ENCODE measurements at places on chromosomes 11 and 22.
A peak's percentile ranks its signal among the peaks of the same experiment; 100 is the strongest.

DNA sequence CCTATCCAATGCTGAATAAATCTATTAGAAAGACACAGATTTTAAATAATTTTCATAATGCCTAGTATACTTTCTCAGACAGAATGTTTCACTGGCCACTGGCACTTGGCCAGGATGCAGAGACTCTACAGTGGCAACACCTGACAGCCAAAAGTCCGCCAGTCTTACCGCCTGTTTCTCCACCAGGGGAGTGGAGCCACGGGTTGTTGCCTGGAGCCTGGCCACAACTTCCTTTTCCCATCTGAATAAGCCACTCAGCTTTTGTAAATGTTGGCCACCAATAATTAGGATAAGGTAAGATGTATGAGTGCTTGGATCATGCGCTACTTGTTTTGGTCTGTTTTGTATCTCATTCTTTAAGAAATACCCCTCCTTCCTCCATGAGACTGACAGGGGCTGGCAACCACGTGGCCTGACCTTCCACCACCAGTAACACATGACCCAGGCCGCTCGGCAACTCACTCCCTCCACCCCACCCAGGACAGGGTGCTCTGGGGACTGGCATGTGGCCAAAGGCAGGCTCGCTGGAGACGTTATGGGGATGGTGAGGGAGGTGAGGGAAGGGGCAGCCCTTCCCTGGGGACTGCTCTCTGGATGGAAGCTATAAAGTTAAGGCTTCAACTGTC, 93.0 kb upstream of the BID start:
- DNase-seq, result no peak

DNA sequence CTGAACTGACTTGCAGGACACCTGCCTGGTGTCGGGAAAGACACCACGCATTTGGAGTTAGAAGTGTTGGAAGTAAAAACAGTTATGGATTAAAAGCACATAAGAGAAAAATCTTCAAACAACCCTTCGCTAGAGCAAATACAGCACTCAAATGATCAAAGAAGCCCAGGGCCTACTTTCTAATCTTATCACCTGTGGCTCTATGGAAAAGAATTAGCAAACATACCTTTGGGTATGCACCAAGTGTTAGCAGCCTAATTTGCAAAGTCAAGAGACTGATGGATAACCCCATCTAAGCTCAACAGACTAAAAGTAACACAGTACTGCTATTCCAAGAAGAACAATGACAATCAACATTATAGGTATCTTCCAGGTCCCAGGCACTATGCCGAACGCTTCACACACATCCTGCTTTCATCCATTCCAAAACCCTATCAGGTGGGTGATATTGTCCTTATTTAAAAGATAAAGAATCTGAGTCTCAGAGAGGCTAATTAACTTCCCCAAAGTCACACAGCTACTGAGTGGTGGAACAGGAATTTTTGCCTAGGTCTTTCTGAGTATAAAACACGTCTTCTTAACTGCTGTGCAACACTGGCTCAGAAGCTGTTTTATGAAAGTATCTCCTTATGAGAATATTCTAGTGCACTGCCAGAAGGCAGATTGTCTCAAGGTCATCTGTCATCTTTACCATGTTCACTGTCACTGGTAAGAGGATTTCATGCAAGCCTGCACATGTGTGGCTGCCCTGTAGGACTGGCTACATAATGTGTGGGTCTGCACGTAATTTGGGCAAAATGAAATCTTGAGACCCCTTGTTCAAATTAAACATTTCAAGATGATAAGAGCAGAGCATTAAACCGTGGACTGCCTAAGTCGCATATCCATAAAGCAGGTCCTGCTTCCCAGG, 16.4 kb downstream of the SLC1A2 start:
- no peak for DNase-seq

GRCh38 chr11:64518928-64519327, 72.1 kb upstream of the SLC22A12 start:
- DNase-seq, result no peak

GRCh38 chr22:46774253-46774979, 12.0 kb downstream of the TBC1D22A start:
- DNase-seq, result no peak

DNA sequence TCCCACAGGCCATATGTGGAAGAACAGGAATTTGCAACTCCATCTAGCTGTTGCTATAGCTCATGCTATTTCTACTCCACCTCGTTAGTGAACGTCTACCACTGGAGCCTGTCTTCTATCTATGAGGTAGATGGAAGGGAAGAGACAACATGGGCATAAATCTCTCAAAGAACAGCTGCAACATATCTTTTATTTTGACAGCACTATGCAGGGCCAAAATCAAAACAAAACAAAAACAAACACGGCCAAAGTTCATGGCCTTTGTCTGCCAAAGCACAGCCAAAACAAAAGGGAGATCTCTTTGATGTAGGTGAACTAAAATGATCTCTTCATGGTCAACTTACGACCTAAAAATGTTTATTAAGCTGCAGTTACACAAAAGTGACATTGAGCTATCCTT, 215.2 kb upstream of the MPPED2 start:
- DNase-seq, result no peak

DNA sequence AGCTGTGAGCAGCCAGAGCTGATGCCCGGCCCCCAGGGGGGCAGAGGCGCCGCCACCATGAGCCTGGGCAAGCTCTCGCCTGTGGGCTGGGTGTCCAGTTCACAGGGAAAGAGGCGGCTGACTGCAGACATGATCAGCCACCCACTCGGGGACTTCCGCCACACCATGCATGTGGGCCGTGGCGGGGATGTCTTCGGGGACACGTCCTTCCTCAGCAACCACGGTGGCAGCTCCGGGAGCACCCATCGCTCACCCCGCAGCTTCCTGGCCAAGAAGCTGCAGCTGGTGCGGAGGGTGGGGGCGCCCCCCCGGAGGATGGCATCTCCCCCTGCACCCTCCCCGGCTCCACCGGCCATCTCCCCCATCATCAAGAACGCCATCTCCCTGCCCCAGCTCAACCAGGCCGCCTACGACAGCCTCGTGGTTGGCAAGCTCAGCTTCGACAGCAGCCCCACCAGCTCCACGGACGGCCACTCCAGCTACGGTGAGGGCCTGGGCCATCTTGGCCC, 6.1 kb downstream of the CDC42EP1 start:
- DNase-seq, result no peak

GRCh38 chr22:24011735-24012068, 598 bp downstream of the CABIN1 start:
- DNase-seq, result no peak

- peak; percentile 90 for DNase-seq
Observed at GRCh38 chr11:27319072-27319471, 43.9 kb downstream of the CCDC34 start.

GRCh38 chr22:37020192-37020479, 594 bp downstream of the MPST start:
- DNase-seq, result peak; percentile 35

DNA sequence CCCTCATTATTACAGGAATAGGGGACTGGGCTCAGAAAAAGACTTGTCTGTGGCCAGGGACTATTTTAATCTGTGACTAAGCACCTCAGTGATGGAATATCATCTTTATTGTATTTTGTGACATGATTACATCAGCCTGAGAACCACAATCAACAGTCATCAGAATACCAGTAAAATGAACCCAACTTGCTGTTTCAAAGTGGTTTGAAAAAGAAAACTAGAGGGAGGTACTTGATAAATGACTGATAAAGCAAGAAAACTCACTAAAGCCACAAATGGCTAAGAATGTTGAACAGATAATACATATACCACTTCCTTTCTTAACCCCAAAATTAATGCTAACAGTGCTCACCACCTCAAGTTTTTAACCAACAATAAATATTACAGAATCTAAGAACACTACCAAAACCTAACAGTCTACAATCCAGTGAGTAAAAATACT, 155.7 kb downstream of the ATG16L2 start:
- peak; percentile 87 for DNase-seq

Data from fibroblast of skin of right quadriceps (primary cell).